ENCODE measurements at places on chromosomes 7 and 10.

- DNase-seq, result no peak
These were observed 1.4 kb downstream of the RHEB start for GRCh38 chr7:151518105-151518946.

GRCh38 chr10:44510379-44511115, 125.7 kb upstream of the CXCL12 start:
- DNase-seq, result no peak

DNA sequence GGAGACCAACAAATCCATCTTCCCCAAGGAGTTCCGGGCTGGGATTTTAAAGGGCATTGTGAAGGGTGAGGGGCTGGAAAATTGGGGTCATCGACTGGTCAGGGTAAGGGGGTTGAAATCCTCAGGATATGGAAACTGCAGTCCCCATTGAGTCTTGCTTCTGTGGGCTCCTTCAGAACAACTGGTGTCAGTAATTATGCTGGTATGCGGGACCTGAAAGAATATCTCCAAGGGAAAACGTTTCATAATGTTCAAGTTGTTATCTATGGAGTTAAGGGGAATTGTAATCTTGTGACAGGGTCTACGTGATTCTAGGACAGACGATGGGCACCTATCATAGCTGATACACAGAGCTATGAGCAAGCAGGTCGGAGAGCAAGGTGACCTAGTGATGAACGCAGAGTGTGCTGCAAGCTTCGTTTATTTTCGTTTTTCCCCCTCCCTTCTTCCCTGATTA, 494 bp upstream of the RHBDD2 start:
- DNase-seq, result no peak

- DNase-seq, result no peak
These were observed 330.0 kb downstream of the ARL4A start for GRCh38 chr7:13017333-13017857.

- no peak for DNase-seq
These were observed 182.1 kb downstream of the FAM107B start for GRCh38 chr10:14592566-14592965.

DNA sequence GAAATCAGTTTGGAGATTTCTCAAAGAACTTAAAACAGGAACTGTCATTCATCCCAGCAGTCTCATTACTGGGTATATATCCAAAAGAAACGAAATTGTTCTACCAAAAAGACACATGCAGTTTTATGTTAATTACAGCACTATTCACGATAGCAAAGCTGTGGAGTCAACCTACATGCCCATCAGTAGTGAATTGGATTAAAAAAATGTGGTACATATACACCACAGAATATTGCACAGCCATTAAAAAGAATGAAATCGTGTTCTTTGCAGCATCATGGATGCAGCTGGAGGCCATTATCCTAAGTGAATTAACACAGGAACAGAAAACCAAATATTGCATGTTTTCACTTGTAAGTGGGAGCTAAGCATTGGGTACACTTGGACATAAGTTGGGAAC, 158.9 kb downstream of the CDK14 start:
- DNase-seq, result no peak

DNA sequence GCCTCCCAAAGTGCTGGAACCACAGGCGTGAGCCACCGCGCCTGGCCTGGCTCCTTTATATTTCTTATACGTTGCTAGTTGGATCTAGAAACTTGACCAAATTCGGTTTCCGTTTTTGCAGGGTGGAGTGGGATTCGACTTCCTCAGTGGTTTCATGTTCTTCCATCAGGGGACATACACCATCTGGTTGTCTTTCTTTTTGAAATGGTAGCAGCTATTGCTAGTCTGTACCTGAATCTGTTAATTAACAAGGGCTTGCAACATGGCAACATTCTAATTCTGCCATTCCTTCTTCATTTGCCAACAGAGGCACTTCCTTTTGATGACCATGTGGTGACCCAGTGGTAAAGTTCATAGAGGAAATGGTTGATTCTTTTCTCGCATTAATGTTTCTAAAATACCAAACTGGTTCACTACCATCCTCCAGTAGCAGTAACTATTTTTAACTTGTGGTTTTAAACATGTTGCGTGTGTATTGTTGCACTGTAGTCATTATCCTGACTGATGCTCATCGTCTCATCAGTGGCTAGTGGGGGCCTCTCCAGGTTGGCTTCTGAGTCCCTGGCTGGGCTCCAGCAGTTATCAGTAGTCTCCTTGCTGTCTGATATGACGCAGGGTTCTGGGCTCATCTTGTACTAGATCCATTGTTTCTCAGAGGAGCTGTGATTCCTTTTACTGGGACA, 159.2 kb downstream of the RGS10 start:
- no peak for DNase-seq

DNA sequence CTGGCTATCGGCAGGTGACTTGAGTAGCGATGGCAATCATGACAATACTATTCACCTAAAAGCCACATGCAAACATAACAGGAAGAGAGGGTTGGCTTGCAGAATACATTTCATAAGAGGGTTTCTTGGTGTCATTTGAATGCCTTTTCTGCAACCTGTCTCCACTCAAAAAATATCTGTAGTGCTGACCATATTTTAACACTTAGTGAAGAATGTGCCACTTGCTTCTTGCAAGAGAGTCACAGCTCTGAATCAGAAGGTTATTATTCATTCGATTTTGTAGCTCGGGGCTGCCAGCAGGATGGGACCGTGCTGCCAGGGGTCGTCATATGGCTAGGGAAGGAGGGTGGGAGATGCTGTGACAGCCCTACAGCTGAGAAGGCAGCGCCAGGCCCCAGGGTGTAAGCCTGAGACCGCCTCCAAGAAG, 152.0 kb upstream of the PITRM1 start:
- DNase-seq, result no peak

DNA sequence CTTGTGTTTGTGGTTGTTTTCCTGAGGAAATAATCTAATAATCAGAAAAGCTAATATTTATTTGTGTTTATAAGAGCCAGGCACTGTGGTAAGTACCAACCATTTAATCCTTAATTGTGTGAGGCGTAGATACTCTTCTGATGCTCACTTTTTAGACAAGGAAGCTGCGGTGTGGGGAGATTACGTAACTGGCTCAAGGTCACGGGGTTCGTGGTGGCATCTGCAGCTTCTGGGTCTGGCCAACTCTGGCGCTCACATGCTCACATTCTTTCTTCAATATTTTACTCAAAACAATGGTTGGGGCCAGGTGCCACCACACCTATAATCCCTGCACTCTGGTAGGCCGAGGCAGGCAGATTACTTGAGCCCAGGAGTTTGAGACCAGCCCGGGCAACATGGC, 77.6 kb downstream of the RALA start:
- DNase-seq, result no peak

GRCh38 chr7:135964274-135964673, 12.9 kb downstream of the MTPN start:
- no peak for DNase-seq

Measured in NCI-H748 treated with DMSO at 0.1 percent for 48 hours (cell line).